Activated effector memory CD4-positive, alpha-beta T cell treated with Interleukin-2 at 50 U/mL for 16 hours (primary cell): ENCODE measurements at places on chromosomes 5 and 9.

DNA sequence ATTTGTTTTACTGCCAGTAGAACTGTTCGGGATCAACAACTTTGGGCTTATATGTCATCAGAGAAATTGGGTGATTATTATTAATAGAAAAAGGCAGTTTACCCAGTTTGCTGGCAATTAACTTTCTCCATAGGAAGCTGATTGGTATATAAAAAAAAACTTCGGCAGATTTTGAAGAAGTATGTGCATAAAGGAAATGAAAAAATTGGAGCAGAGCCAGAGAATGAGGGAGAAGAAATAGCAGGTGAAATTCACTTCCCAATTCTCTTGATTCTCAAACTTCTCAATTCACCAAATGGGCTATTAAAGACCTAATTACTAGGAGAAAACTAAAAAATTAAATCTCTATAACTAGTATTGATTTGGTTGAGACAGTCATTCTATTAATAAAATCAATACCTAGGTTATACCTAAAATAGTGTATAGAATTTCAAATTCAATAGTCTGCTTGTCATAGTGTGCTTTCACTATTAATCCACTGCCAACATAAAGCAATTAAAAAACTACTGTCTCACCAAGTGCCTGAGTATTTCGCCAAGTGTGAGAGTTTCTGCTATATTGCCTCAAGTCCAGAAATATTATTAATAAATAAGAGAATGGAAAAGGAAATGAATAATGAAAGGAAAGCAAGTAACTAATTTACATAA is 47.5 kb downstream of the STX17 start:
- no peak for DNase-seq

GRCh38 chr5:55535199-55535905 is 588 bp upstream of the PLPP1 start:
- no peak for DNase-seq

DNA sequence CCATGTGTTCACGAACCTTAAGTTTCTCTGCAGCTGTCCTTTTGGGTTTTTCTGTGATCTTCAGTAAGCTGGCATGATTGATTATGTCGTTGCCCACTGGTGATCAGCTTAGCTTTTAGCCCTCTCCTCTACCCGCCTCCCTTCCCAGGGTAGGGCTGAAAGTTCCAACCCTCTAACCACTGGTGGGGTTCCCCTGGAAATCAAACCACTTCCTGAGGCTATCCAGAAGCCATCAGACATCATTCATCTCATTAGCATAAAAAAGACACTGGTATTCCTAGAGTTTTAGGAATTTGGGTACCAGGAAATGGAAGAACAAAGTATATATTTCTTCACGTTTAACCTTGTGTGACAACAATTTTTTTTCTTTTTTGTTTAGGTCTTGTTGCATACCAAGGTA is 29.8 kb downstream of the SPIN1 start:
- DNase-seq, result no peak

DNA sequence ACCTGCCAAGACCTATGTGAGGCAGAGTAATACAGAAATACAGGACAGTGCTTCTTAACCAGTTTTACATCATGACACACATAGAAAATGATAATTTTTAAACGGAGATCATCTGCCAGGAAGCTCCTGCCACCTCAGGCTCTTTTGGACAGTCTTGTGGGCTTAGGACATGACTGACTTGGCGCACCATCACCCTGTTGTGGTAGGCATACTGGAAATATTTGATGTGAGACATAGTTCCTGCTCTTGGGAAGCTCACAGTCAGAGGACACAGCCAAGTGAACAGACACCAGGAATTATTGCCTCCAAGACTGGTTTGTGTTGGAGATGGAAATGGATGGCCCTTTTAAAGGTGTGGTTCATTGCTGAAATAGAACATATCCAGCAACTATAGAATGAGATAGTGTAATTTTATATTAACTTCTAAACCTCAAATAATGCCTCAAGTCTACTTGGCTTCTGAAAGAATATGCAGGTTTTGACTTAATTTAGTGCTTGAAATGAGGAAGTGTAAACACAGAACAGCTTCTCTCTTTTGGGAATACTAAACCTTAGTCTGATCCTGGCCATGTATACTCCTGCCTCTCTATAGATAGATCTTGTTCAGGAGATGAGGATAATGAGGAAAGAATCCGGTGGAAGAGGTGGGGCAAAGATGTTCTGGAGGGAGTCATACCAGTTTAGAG is 19.7 kb downstream of the CPEB4 start:
- no peak for DNase-seq

- DNase-seq, result no peak
These were observed 83.9 kb downstream of the GOLPH3 start for GRCh38 chr5:32090026-32090754.

DNA sequence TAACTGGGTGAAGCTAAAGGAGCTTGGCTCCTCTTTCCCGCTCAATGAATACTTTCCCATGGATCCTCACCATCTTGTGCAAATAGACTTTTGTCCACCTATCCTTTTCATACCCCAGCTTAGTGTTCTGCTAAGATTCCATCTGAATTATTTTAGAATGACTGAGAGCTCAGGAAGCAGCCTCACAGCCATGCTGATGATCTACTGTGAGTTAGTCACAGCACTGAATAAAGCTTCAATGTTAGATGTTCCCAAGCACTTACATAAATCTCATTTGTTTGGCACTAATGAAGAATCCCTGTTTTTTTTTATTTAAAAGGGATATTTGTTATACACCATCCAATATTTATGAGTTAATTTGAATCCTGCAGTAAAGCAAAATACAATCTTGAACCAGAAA is 317.6 kb upstream of the TRPC7 start:
- no peak for DNase-seq

DNA sequence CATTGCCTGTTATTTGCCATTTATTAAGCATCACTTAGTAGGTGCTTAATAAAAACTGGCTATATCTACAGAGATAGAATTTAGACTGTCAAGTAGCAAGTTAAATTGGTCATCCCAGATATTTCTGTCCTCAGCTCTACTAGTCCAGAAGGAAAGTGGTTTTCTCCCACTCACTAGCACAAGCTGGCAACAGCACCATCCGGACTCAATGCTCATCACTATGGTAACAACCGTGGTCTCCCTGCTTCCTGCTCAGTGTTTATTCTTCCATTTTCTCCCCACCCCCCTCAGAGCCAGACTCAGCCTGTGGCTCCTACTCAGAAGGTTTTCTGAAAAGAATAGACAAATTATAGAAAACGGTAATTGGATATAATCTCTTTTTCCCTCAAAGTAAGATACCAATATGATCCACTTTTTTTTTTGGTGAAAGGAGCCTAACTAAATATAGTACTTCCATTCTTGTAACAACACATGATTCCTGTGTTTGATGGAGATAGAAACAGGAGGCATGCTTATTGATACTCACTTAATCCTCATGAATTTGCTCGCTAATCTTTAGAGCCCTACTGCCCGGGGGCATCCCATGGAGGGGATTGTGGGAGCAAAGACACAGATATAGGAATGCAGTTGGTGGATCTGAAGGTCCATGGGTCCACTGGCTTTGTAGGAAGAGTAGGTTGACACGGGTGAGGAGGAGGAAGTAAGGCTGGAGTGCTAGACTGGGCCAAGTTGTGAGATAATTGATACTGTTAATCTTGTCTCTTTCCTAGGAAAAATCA is 191.4 kb downstream of the MAN2A1 start:
- DNase-seq, result no peak

DNA sequence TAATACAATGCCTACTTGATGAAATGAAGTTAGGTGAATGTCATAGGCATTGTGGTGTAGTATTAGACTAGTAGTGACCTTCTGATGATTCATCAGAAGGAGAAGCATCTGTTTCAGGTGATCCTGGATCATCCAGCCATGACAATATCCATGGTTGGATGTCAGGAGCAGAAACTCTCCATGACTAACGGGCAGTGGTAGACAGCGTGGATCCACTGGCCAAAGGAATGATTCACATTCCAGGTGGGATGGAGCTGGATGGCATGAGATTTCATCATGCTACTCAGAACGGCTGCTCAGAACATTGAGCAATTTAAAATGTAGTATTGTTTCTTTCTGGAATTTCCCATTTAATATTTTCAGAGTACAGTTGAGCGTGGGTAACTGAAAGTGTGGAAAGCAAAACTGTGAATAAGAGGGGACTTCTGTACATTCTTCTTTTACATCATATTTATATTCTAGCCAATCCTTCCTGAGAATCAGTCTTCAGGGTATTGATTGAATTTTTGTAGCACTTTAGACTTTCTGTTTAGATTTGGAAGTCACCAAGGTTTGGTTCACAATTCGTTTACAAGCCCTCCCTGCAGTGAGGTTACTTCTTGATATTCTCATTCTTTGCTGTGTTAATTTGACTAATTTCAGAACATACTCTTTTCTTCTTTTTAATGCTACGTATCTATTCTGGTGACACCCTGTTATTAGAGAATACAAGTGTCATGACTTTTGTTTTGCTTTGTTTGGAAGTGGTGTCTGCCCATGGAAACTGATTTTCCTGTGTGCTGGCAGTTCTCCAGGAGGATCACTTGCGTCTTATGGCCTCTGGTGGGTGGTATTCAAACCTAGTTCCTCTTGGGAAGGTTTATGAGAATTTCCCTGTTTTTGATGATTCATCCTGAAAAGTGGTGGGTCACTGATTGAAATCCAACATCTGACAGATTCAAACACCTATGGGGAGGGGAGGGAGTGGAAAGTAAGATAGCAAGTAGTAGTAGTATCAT is 12.2 kb upstream of the CLINT1 start:
- DNase-seq, result no peak

- no peak for DNase-seq
These were observed 7.9 kb upstream of the C1QTNF2 start for GRCh38 chr5:160378330-160378729.

GRCh38 chr5:2695200-2695891 is 56.1 kb downstream of the IRX2 start:
- no peak for DNase-seq

GRCh38 chr9:38083858-38084555 is 15.0 kb upstream of the SHB start:
- DNase-seq, result no peak

DNA sequence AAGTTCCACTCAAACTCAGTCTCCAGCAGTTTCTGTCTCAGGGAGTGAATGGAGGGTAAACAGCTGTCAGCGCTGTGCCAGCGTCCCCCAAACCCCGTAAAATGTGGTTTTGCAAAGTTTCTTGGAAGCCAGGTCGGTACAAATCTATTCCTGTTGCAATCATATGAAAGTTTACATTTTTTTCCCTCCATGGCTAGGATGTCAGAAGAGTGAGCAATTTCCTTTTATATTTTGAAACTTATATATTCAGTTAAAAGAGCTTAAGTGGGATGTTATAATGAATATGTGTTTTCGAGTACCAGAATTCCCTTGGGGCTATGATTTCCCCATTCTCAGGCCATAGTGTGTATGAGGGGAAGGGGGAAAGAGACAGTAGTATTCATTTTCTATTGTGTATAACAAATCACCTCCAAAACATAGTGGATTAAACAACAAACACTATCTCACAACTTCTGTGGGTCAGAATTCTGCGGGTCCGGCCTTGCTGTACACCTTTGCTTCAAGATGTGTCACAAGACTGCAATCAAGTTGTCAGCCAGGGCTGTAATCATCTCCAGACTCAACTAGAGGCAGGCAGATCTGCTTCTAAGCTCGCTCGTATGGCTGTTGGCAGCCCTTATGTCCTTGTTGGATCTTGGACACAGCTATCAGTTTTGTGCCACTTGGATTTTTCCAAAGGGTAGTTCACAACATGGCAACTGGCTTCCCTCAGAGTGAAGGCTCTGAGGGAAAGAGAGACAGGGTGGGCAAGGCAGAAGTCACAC is 107.4 kb downstream of the SNX18 start:
- no peak for DNase-seq

GRCh38 chr5:63245271-63245670 is 666.7 kb downstream of the LRRC70 start:
- no peak for DNase-seq

GRCh38 chr9:86752733-86753132 is 194.6 kb downstream of the GAS1 start:
- DNase-seq, result no peak

DNA sequence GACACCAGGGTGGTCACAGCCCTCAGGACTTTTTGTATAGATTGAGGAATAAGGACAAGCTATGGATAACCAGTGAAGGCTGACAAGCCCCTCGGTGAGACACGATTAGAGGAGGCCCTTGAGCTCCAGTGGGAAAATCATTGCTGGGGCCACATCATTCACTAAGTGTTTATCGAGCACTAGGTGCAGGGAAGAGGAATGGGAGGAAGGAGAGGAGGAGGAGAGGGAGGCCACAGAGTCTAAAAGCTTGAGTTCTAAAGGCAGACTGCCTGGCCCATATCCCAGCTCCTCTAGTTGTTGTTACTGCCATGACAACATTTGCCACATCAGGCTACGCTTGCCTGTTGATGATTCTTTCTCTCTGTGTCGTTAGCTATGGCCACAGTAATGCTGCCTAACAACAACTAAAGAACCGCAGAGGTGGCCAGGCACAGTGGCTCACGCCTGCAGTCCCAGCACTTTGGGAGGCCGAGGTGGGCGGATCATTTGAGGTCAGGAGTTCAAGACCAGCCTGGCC is 37.6 kb downstream of the NKX2-5 start:
- no peak for DNase-seq

- no peak for DNase-seq
These were observed 138.7 kb upstream of the PPP1R26 start for GRCh38 chr9:135340726-135341475.

- DNase-seq, result no peak
These were observed 141.3 kb downstream of the SCAMP1 start for GRCh38 chr5:78501411-78502352.

GRCh38 chr5:31415960-31416359 is 115.9 kb downstream of the DROSHA start:
- DNase-seq, result no peak

- no peak for DNase-seq
These were observed 468.4 kb upstream of the CDH6 start for GRCh38 chr5:30725073-30725472.

- DNase-seq, result no peak
These were observed 184.9 kb downstream of the SMC2 start for GRCh38 chr9:104278929-104279496.

GRCh38 chr5:169268019-169268418 is 32.9 kb downstream of the SLIT3 start:
- DNase-seq, result no peak

DNA sequence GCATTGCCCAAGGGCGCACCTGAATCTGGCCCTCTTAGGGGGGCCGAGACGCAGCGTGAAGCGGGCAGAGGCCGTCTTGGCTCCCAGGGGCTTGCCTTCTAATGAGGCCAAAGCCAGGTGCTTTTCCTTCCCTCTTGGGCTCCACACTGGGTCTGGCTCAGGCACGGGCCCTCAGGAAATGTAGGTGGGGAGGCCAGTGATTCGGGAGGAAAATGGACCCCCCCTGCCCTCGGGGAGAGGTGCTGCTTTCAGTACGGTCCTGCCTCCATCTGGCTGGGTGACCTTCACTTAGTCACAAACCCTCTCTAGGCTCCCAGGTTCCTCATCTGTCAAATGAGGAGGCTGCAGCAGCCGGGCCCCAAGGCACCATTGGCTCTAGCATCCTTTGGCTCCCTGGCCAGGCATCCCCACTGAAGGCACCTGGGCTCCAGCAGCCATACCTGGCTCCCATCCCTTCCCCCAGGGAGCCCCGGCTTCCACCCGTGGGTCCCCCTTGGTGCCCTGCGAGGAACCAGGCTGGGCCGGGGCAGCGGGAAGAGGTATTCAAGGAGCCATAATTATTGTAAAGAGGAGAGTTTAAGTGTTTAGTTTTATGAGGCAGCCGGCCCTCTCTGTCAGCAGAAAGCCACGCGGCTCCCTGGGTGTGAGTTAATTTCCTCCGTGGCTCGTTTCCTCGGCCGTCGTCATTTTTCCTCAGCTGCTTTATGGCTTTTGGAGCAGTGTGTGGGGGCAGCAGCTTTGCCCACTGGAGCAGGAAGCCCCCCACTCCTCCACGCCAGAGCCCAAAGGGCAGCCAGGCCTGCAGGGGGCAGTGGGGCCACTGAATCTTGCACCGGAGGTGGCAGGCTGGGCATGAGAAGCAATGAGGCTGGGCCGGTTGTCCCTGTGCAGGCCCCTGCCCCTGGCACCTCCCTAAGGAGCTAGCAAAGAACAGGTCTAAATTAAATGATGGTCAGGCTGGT is 24.9 kb upstream of the UNC5A start:
- DNase-seq, result no peak
